ENCODE measurements at places on chromosomes 12 and 14. TPM values are rescaled to one million over a fixed set of nuclear protein-coding genes. Genes with fewer than 3 reads are reported as not detected.

- no peaks in the 10 kb centered on the region for H3K27me3 ChIP-seq
- no peak overlapping the region for H3K4me3 ChIP-seq
- no peak for DNase-seq
- no peaks in the 10 kb centered on the region for H3K4me1 ChIP-seq
- H3K36me3 ChIP-seq: no peaks in the 10 kb centered on the region
These were observed 250.4 kb upstream of the SFSWAP start for GRCh38 chr12:131460520-131460919.

CIDEB gene
- total RNA-seq: under 0.01 TPM

- no peaks in the 10 kb centered on the region for H3K4me1 ChIP-seq
- H3K4me3 ChIP-seq: no peak overlapping the region
- no peak overlapping the region for H3K27ac ChIP-seq
These were observed 7.6 kb upstream of the SLC25A21 start for GRCh38 chr14:37179896-37180502.

DNA sequence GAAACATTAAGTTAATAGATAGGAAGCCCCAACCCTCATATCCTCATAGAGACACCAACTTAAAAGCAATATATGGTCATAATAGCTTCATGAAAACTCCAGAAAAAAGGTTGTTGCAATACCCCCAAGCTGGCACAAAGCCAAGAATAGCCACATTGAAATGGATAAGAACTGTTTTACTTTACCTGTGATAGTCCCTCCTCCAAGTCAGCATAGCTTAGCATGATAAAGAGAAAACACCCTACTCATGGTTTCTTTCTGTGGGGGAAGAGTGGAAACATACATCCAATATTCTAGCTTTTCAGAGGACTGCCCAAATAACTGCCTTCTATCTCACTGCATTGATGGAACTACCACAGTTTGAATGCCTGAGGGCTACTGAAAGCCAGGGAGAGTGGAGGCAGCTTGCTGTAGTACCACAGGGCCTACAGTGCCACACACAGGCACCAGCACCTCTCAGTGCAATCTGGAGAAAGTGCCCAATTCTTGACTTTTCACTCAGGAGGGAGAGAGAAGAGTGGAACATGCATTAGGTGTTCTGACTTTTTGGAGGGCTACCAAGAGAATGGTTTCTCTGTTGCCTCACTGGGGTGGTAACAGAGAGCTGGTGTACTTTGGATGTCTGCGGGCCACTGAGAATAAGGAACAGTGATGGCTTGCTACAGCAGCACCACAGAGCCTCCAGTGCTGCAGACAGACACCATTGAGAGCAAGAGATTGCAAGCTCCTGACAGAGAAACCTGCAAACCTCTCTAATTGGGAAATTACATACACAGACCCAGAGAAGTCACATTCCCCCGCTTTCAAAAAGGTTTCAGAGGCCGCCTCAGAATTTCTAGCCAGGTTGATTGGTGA lies 157.1 kb upstream of the GARIN2 start:
- H3K36me3 ChIP-seq: no peaks in the 10 kb centered on the region
- H3K27ac ChIP-seq: no peak overlapping the region
- H3K4me1 ChIP-seq: no peaks in the 10 kb centered on the region
- DNase-seq: no peak
- no peaks in the 10 kb centered on the region for H3K27me3 ChIP-seq

DNA sequence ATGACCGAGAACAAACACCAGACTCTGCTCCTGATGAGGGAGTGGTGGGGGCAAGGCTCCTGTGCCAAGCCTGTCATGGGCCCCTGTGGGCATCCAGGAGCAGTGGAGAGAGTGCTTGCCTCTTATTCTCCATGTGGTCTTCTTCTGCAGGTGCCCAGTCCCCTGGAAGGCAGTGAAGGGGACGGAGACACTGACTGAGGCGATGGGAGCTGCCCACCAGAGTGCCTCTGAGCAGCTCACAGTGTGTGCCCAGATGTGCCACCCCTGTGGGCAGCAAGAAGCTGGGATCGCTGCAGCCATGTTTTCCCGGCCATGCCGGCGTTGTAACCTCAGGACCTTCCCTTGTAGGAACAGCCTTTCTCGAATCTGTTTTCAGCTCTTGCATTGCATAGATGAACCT lies 6.4 kb upstream of the EP400 start:
- H3K4me1 ChIP-seq: no peaks in the 10 kb centered on the region
- no peak overlapping the region for H3K27ac ChIP-seq
- H3K27me3 ChIP-seq: no peaks in the 10 kb centered on the region
- no peak overlapping the region for H3K4me3 ChIP-seq

GRCh38 chr12:71036526-71036925 lies 116.0 kb upstream of the PTPRR start:
- H3K4me3 ChIP-seq: no peak overlapping the region
- H3K36me3 ChIP-seq: no peaks in the 10 kb centered on the region
- no peaks in the 10 kb centered on the region for H3K27me3 ChIP-seq
- DNase-seq: no peak
- no peak overlapping the region for H3K27ac ChIP-seq
- no peaks in the 10 kb centered on the region for H3K4me1 ChIP-seq

PIANP gene
- under 0.01 TPM for total RNA-seq

DNA sequence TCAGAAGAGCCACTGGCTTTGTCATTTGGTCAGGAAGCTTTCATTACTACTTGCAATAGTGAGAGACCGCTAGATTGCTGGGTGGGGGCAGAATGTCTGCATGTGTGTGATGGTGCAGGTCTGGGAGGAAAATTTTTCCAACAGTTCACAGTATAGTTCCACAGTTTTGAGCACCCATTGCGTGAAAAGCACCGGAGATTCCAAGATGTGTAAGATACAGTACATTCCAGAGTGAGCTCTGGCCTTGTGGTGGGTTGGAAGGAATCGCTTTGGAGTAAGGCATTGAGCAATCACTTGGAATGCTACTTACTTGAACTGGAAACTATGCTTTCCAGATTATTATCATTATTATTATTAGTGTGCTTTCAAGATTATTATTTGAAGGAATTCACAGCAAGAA lies 47.6 kb upstream of the FRMD6 start:
- H3K27me3 ChIP-seq: no peaks in the 10 kb centered on the region
- H3K4me1 ChIP-seq: peaks cover 15% of the 10 kb centered on the region
- H3K4me3 ChIP-seq: no peak overlapping the region
- no peaks in the 10 kb centered on the region for H3K36me3 ChIP-seq

DNA sequence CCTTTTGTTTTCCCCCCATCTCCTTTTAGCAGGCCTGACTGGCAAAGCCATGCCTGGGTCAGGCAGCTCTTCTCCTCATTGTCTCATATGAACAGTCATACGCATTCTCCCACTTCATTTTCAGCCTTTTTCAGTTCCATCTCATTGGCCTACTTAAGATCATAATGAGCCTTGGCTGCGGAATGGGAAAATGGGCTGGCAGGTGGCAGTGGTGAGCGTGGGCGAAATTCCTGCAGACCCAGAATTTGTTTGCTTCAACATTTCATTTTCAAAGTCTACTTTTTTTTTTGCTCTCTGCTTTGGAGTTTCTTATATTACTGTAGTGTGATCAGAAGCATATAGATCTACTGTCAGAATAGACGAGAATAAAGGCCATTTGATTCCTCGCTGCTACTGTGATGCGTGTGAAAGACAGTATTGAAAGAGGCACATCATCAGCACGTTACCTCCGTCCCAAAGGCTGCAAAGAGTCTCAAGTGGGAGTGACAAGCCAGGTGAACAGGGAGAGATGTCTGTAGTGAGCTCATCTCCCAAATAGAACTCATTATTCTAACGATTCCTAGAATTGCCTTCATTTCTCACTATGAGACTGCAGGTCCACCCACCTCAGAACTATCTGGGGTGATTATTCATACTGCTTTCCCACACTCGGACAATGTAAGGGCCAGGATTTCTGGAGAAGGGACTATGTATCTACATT lies 73.7 kb downstream of the TBK1 start:
- peaks cover 9% of the 10 kb centered on the region for H3K4me1 ChIP-seq
- no peaks in the 10 kb centered on the region for H3K36me3 ChIP-seq
- no peak overlapping the region for H3K4me3 ChIP-seq
- no peak for DNase-seq

GRCh38 chr14:101215927-101216326 lies 312.4 kb upstream of the RTL1 start:
- no peak overlapping the region for H3K27ac ChIP-seq
- no peaks in the 10 kb centered on the region for H3K36me3 ChIP-seq
- H3K27me3 ChIP-seq: peaks cover 18% of the 10 kb centered on the region
- H3K4me3 ChIP-seq: no peak overlapping the region
- no peak for DNase-seq
